Esophagus mucosa (tissue), 1 donor: ENCODE measurements at places on chromosomes 2 and 18. TPM values are rescaled to one million over a fixed set of nuclear protein-coding genes. Genes with fewer than 3 reads are reported as not detected.
A peak's percentile ranks its signal among the peaks of the same experiment; 100 is the strongest.

GRCh38 chr18:13336841-13337240 is 118.3 kb downstream of the LDLRAD4 start:
- ATAC-seq = no peak

The MAL gene
- 382 TPM for total RNA-seq

The ERFE gene
- total RNA-seq = 0.44 TPM

- peak; percentile 43 for ATAC-seq
Measured at GRCh38 chr2:119749477-119750012, 10.2 kb upstream of the PTPN4 start.

DNA sequence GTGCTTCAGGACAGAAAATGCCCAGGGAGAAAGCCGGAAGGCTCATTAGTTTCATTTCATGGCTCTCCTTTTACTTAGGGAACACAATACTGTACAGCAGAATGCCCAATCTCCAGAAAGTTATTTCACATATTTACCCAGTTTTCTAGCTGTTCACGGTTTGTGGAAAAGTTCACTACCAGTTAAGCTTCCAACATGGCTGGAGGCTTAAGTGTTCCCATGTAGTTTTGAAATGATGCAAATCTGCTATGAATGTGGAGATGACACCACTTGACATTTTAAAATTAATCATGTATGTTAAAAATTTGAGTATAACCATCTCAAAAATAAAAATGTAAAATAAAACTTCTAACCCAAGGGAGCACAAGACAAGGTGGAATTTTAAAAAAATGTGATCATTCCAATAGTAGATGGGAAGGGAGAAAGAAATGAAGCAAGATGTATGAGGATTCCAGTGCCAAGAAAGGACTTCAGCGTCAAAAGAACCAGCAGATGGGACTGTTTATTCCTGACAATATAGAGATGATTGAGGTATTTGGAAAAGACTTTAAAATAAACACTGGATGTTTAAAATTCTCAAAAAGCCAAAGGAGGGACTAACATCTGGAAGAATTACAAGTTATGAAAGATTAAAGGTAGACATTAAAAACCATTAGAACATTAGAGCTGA is 60.9 kb upstream of the OSR1 start:
- no peak for ATAC-seq

DNA sequence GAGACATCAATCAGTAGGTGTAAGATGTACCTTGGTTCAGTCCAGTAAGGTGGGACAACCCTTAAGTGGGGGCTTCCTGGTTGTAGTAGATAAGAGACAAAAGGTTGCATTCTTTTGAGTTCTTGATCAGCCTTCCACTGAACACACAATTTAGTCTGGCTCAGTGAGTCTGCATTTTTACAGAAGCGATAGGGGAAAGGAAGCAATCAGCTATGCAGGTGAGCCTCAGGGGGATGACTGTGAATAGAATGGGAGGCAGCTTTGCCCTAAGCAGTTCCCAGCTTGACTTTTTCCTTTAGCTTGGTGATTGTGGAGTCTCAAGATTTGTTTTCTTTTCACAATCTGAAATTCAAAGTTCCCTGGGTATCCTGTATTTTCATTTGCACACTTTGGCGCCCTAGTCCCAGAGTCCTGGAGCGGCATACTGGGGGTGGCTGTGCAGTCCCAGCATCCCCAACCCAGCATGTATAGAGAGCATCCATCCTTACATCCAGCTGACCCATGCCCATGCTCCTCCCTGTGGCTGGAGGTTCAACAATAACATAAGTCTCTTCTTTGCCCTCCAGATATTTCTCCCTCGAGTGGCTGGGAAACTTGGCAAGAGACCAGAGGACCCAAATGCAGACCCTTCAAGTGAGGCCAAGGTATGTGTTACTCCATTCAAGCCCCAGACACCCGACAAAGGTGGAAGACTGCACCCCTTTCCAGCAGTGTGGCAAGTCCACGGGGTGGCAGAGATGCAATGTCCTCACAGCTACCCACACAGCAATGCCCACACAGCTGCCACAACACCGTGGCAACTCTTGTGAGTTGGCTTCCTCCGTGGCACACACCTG is 20.1 kb upstream of the PRLH start:
- ATAC-seq = peak; percentile 39

The NMS gene
- not detected for total RNA-seq
